ENCODE measurements at places on chromosomes 5 and 9. TPM values are rescaled to one million over a fixed set of nuclear protein-coding genes. Genes with fewer than 3 reads are reported as not detected.

DNA sequence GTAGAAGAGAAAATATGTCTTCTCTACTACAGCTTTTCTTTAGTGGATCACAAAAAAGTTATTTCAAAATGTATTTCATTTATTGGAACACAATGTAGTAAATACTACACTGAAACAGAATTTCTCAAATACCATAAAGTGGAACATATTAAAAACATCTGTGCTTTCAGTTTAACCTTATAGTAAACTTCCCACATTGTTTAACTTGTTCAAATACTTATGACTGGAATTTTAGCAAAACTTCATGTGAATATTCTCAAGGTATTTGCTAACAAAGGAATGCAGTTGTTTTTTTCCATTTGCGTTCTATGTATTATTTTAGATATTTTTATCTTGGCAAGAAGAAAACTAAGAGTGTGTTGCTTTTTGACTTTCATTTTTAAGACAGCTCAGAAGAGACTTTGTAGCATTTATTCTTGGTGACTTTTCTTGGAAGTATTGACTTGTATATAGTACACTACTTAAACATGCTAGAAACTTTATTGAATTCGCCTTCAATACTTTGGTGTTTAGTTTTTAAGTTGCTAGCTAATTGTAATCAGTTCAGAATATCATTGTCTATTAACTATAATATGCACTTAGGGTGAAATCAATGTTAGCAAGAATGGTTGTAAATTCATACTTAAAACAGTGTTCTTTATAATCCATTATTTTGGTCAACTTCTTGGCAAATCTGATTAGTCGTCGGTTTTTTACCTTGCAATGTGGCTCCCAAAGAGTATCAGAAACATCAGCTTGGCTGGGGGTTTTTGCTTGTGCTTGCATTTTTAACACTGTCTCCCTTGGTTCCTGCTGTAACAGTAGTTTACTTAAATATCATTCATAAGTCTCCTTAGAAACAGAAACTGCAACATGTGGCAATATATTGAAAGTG is 5.0 kb upstream of the RHOBTB3 start:
- H3K27ac ChIP-seq: no peak overlapping the region
- peaks cover 17% of the 10 kb centered on the region for H3K4me1 ChIP-seq

The PTGR1 gene
- 40.3 TPM for total RNA-seq

The CDC25C gene
- total RNA-seq: 2.0 TPM

GRCh38 chr5:58399951-58400350 is 59.9 kb downstream of the PLK2 start:
- H3K4me1 ChIP-seq: no peaks in the 10 kb centered on the region
- no peaks in the 10 kb centered on the region for H3K36me3 ChIP-seq
- no peak overlapping the region for H3K4me3 ChIP-seq
- no peaks in the 10 kb centered on the region for H3K27me3 ChIP-seq
- H3K27ac ChIP-seq: no peak overlapping the region
